Urinary bladder (tissue), 4 donors: ENCODE measurements at places on chromosomes 6 and 20. TPM values are rescaled to one million over a fixed set of nuclear protein-coding genes. Genes with fewer than 3 reads are reported as not detected.

Gene ARG1
- 0.53 TPM for polyA plus RNA-seq

DNA sequence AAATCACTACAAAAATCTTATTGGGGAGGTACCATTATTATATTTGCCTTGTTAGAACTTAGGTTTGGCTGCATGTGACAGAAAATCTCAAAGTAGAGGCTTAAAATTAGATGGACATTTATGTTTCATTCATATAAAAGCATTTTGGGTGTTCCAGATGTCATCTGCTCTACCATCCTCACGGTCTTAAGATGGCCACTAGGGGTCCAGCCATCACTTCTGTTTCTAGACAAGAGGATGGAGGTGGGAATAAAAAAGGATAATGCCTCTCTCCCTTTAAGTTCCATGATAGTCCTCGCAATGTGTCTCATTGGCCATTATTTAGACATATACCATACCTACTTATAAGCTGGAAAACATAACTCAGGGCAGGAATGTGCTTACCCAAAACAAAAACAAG, 929.5 kb downstream of the KIF16B start:
- no peak for DNase-seq

Gene FKBP1C
- 1.7 TPM for polyA plus RNA-seq

DNA sequence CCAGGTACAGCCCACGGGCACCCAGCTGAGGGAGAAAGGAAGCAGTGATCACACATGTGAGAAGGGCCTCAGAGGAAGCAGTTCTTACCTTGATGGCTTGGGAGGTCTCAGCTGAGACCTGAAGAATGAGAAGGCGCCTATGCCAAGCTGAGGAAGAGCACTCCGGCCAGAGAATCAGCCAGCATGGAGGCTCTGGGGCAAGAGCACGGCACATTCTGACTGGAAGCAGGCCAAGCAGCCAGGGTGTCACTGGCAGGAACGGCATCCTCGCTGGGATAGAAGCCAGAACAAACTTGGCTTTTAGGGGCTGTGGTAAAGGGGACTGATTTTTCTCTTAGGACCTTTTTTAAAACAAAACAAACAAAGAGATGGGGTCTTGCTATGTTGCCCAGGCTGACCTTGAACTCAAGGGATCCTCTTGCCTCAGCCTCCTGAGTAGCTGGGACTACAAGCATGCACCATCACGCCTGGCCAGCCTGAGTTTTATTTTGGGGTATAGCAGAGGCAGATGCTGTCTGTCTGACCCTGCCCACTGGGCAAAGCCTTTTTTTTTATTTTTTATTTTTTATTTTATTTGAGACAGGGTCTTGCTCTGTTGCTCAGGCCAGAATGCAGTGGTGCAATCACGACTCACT, 17.6 kb downstream of the GHRH start:
- no peak for DNase-seq

GRCh38 chr6:111823831-111824607, 49.2 kb downstream of the FYN start:
- peak; percentile 32 for DNase-seq

Gene BPIFA1
- polyA plus RNA-seq, result not detected

Gene GSTA2
- not detected for polyA plus RNA-seq

GRCh38 chr6:131694832-131695426, 6.3 kb downstream of the OR2A4 start:
- DNase-seq, result no peak

DNA sequence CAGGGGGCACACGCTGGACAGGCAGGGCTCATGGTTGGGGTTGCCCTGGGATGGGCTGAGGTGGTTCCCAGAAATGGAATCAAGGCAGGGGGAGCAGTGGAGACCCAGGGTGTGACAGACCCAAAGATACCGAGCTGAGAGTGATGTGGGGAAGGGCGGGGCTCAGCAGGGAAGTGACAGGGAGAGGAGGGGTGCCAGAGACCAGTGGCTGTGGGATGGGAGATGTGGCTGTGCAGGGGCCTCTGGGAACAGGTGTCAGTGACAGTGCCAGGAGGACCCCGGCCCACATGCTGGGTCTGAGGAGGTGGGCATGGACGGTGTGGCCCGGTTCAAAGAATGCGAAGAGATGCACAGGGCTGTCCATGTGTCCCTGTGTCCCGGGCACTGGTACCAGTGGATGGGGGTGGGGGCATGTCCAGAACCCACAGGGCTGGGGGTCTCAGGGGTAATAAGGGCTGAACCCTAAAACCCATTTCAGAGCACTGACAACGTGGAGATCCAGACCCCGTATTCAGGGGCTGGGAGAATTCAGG, 1.0 kb downstream of the CABLES2 start:
- no peak for DNase-seq

Gene PAQR8
- 12.1 TPM for polyA plus RNA-seq

Gene CFB
- polyA plus RNA-seq, result 39.6 TPM

DNA sequence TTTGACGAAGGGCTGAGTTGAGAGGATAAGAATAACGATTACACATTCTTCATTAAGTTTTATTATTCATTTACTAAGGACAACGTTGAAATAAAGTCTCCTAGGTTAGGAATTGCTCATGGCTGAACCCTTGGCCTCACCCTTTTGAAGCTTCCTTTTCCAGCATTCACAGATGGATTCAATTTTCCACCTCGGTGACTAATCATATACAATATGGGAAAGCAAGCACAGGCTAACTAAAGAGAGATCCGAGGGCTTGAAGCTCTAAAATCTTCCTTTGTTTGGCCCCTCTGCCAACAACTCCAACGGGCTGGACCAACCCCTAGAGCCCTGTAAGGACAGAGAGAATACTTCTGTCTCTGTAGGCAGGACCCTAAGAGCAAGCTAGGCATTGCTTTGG, 159.5 kb downstream of the SOD2 start:
- DNase-seq, result no peak

GRCh38 chr20:41350408-41350962, 9.9 kb downstream of the LPIN3 start:
- no peak for DNase-seq

GRCh38 chr6:159249128-159249527, 79.9 kb downstream of the FNDC1 start:
- DNase-seq, result peak; percentile 53

GRCh38 chr6:17204533-17204932, 76.6 kb upstream of the RBM24 start:
- DNase-seq, result no peak

GRCh38 chr20:9052136-9052535, 16.8 kb upstream of the PLCB4 start:
- no peak for DNase-seq

DNA sequence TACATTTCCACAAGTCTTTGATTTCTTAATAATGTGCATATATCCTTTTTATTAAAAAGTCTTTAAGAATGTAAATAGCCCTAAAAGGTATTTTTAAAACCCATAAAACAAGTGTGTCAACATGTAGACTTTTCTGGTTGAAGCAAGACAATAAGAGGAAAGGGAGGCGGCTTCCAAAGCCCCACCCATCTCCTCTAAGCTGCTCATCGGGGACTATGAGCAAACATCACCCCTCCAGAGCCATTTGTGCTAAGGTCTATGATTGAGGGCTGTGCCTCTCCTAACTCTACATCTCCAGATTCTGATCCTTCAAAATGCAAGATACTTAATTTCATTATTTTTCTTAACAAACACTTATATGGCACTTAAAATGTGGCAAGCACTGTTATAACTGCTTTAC, 2.5 kb upstream of the NAA20 start:
- no peak for DNase-seq

Gene HTR1E
- not detected for polyA plus RNA-seq
